ENCODE measurements at places on chromosomes 12 and 14.

GRCh38 chr14:53570411-53571387 lies 385.9 kb downstream of the BMP4 start:
- DNase-seq, result no peak

DNA sequence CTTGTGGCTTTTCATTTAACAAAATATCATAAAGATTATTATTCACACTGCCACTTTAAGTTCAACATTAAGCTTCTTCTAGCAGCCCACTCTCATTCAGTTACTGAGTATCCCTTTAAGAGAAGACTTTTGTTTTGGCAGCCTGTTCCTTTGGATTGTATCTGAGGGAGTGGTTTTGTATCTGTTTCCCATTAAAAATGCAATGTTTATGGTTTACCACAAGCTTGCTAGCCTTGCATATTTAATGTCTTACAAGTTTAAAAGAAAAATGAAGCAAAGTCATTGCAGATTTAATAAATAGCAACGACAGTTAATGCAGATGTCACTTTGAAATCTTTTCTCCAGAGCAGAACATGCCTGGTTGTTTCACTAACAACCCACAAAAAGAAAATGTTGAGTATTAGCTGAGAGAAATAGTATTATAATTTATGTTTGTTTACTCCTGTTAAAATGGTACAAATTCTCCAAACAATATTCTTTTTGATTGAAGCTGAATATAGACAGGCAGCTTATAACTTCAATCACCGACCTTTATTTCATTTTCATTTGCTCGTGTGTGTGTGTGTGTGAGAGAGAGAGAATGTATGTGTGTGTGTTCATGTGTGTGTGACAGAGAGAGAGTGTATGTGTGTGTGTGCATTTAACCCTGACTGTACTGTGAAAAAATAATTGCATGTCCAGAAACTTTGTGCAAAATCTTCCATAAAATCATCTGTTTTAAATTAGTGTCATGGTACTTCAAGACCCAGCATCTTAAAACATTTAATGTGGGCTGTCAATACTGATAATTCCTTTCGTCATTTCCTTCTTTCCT lies 1.8 kb downstream of the DCN start:
- DNase-seq, result no peak

GRCh38 chr12:91250273-91250665 lies 67.7 kb upstream of the DCN start:
- DNase-seq, result no peak

DNA sequence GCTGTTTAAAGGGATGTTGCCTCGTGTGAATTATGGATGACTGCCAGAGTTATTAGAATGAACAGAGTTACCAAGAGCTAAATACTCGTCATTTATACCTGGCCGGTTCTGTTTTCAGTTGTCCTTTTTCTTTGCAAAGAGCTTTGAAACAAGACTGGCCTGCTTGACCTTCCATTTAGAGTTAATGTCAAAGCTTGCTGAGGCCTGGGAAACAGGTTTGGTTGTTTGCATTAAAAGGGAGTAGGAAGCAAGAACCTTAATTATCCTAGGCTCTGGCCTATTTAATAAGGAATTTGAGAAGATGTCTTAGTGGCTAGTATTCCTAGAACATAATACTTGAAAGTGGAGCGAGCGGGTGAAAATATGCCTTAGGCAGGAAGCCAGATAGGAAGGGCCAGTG lies 233.3 kb downstream of the CACNA1C start:
- no peak for DNase-seq

DNA sequence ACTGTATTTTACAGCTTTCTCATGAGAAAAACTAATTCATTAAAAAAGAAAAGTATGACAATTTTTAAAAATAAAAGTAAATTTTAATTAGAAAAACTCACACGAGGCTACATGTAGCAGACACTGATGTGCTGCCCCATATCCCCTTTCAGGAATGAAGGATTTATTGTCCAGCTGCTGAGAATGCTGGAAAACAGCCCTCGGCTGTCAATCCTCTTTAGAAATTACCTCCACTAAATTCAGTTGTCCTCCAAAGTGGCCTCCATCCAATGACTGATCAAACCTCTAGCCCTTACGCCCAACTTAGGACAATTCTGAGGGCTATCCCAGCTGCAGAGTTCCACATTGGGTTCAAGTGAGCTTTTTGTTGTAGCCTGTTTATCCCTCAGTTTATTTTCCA lies 29.8 kb upstream of the AP4S1 start:
- no peak for DNase-seq

DNA sequence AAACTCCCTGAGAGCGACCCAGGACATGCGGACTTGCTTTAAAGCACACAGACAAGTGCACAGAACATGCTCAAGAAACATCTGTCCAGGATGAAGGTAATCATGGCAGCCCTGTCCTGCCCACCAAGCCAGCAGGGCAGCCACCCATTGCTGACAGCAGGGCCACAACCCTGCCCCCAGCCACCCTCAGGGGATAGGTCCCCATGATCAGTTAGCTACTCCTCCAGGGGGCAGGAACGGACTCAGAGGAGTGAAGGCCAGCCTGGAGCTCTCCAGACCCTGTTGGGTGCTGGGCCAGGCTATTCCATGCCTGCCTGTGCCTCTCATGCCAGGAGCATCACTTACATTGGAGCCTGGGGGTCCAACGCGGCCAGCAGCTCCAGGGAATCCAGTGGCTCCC lies 15.8 kb downstream of the TMEM106C start:
- DNase-seq, result no peak

DNA sequence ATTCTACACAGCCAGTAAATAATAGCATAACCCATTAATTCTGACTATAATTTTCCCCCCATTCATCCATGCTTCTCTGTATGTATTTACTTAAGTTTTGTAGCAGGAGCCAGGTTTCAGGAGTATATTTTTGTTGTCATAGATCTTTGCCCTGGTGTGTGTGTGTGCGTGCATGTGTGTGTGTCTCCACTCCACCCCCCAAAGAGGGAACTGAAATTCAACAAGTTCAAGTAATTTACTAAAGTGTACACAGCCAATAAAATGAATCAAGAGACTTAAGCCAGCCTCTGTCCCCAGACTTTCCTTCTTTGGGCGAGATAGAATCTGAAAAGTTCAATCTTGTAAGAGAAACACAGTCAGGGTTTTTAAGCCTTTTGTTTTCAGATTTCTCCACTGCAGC lies 792.0 kb downstream of the MED13L start:
- DNase-seq, result no peak
